Stimulated activated CD4-positive, alpha-beta T cell treated with anti-CD3 and anti-CD28 coated beads, Interleukin-1b, Interleukin-23, amount 100 ng/mL, for 4 hours (primary cell): ENCODE measurements at places on chromosomes 6 and 20.

GRCh38 chr6:82801083-82801482 lies 264.6 kb downstream of the UBE3D start:
- DNase-seq, result no peak

DNA sequence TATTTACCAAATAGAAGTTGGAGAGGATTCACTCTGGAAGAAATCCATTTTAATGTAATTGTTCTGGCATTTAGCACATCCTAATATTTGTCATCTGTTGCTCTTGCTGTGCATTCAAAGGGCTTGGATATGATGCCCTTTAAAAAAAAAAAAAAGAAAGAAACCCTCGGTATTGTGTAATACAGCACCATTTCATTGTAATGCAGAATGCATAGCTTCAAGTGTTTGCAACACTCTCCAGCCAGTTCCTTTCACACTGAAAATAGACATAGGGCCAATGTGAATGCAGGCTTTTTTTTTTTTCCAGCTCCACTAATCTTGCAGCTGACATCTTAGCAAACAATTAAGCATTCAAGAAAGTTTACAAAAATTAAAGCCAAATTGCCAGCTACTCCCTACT lies 197.4 kb upstream of the POU3F2 start:
- no peak for DNase-seq

DNA sequence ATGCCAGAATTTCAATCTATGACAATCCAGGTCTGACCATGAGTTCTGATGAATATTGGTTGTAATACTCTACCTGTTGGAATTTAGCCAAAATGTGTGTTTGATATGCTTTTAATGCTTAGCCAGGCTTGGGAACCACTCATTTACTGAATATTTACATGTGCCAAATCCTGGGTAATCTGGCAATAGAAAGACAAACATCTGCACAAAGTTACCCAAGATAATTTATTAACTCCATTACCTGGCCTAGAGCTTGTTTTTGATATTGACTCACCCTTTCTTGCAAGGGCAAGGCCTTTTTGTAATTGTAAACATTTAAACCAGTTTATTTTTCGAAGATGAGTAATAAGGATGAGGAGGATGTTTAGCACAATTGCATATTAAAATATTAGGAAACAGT lies 13.5 kb upstream of the CD2AP start:
- DNase-seq, result no peak

DNA sequence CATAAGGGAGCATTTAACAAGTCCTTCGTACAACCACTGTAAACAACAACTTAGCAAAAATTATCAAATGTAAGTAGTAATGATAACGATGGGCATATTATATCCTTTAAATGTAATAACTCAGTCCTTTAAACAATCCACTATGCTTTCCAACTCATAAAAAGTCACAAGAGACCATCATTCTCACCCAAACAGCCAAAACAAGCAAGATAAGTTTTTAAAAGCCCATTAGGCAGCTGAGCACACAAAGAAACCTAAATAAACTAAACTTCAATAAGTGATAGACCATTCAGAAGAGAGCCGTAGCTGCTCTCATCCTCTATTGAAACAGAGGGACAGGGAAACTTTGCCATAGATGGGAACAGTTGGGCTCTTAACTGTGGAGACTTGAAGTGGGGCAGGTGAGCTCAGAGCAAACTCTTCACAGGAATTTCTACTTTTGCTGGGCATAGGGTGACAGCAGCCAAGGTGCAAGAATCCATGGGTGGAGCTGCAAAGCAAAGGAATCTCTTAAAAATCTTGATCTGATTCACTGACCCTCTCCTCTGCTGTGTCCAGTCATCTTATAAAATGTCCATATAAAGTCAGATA lies 22.5 kb downstream of the RAB22A start:
- no peak for DNase-seq

DNA sequence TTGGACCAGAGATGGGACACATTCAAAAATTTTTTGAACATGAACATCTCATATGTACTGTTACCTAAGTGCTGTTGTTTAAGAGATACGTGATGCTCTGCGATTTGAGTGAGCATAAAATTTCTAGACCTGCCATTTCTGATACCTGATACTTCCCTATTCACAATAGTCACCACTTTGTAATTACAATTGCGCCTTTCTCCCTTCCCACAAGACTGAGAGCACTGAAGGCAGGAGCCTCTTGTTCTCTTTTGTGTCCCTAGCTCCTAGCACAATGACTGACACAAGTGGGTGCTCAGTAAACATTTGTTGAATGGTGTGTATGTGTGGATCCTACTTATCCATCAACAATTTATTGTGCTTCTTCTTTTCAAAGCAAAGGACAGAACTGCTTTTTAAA lies 92.8 kb upstream of the TMEM30A start:
- DNase-seq, result no peak

DNA sequence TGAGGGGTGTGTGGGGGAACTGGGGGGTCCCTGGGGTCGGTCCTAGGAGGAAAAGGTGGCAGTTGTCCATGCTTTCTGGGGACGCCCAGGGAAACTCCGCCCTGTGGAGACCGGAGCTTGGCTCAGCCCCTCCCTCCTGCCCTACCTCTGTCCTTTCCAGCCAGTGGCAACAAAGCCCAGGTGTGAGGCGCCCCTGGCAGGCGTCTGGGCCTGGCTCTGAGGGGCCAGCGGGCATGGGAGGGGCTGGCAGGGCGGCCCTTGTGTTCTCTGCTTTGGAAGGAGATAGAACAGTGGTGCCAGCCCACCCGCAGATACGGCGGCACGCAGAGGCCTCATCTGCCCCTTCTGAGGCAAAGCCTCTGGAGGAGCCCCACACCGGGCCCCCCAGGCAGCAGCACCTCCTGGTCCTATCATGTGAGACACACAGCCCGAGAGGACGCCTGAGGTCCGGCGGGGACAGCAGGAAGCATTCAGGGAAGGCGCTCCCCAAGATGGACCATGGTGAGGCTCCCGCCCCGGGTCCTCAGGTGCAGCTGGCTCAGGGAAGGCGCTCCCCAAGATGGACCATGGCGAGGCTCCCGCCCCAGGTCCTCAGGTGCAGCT lies 47.9 kb downstream of the YTHDF1 start:
- no peak for DNase-seq

GRCh38 chr20:41956338-41957074 lies 338.3 kb upstream of the CHD6 start:
- DNase-seq, result no peak

- no peak for DNase-seq
Observed at GRCh38 chr6:167847936-167848335, 21.2 kb downstream of the AFDN start.

DNA sequence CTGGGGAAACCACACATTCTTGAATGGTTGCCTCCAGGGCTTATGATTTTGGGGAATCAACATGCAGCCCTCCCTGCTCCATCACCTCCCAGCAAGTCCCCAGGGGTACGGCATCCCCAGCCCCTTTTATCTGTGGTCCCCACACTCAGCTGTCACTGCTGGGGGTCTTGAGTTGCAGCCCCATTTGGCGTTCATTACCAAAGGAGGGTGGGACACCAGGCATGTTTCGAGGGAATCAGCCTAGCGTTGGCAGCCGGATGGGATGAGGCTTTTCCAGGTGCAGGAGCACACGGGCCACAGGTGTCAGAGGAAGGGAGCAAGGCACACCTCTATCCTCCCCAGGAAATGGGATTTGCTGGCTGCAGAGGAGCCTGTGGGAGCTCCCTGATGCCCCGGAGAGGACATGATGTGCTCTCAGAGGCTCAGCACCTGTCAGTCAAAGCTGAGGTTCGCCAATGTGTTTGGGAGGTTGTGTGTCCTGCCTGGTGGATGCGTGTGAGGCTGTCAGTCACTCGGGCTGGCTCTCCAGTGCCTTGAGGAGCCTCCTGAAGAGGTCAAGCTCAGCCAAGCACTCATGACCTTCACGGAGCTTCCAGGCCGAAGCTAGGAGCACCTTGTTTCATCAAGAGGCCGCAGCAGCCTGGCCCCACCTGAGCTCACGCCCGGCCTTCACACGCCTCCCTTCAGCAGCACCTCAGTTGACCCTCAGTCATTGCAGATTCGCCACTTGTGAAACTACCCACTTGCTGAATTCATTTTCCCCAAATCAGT lies 95.0 kb downstream of the ERMARD start:
- DNase-seq, result no peak

DNA sequence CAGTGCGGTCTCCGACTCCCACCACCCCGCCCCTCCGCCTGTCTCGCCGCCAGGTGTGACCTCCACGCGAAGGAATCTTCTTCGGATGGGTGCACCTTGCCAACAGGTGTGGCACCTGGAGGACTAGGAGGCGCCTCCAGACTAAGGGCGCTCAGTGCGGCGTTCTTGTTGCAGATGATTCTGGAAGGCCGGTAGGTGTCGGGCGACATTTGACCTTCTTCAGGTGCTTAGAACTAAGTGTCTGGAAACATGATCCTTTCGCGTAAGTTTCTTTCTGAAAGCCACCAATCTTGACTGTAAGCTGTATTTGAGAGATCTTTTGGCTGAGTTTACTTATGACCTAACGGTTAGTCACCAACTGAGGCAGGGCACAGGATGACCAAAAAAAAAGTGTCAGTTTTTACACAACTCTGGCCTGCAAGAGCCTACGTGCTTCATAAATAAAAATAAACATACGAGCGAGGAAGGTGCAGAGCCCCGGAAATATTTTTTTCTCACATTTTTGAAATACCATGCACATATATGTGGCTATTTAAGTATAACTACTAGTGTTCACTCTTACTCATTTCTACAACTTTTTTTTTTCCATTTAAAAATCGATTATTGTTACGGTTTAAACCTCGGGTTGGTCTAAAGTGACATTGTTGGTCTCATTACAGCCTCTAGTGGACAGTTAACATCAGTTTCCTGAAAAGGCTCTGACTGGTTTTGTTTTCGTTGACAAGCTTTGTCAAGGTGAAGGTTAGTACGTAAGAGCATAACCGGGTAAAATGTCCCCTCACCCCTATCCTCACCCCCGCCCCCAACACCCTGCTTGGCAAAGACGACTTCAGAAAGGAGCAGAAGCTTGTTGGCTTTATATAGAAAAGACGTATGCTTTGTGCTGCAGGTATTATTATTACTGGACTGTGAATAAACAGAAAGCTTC lies 1.6 kb upstream of the ATXN1 start:
- peak; percentile 26 for DNase-seq

GRCh38 chr6:708237-708598 lies 15.3 kb upstream of the EXOC2 start:
- no peak for DNase-seq

- DNase-seq, result no peak
Observed at GRCh38 chr20:57911512-57912226, 201.9 kb upstream of the PMEPA1 start.

DNA sequence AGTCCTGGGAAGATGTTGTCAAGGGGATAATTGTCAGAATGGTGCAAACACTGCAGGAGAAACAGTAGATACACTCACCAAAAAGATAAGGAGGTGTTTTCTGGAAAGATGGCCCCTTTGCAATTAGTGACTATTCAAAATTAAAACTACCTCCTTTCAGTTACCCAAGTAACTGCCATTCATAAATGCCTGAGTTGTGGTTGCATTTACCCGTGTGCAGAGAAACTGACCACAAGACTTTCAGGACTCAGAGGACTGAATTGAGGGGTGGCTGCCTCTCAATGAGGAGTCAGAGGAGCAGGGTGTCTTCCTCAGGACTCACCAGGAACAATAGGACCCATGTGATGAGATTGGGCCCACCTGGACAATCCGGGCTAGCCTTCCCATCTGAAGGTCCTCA lies 39.0 kb downstream of the GCM1 start:
- DNase-seq, result no peak

DNA sequence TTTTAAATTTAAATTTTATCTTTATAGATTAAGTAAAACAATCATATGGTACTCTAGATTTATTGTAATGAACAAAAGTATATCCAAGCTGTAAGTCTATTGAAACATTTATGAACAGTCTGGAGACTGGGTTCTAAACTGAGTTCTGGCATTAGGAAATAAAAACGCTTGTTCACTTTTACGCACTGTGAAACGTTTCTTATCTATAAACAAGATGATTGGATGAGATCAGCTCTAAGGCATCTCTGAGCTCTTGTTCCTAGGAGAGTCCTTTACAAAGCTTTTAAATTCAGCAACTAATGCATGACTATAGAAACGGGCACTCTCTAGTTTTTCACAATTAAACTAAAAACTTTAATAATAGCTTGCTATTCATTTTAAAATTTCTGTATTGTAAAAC lies 6.8 kb downstream of the HUS1B start:
- no peak for DNase-seq

DNA sequence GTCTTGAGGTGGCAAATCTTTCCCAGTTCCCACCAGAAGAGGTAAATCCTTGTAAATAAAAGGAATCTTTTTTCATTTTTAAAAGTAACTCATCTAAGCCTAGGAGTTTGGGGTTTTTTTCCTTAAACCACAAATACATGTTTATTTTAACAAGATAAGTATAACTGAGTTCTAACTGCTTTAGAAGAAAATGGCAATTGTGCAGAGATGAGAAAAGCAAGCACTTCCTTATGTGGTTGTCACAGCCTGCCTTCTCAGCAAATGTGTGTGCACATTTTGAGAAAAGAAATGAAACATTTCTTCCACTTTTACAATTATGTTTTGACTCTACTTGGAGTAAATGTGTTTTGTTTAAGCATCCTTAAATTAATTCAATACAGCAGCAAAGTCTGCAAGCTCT lies 17.7 kb downstream of the HCK start:
- no peak for DNase-seq

DNA sequence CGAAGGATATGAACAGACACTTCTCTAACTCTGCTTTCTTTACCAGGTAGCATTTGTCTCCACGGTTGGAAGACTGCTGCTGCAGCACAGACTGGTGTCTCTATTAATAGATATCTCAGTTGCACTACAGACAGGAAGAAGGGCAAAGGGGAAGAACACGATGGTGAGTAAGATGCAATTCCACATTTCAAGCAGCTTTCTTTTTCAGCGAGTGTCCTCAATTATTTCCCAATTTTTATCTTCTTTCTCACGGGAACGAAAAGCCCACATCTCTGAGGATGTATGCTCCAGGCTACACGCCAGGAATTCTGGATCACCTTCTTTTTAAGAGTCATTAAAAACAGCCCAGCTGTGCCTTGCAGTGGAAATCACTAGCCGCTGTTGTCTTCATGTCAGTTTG lies 311.6 kb upstream of the ECI2 start:
- no peak for DNase-seq

DNA sequence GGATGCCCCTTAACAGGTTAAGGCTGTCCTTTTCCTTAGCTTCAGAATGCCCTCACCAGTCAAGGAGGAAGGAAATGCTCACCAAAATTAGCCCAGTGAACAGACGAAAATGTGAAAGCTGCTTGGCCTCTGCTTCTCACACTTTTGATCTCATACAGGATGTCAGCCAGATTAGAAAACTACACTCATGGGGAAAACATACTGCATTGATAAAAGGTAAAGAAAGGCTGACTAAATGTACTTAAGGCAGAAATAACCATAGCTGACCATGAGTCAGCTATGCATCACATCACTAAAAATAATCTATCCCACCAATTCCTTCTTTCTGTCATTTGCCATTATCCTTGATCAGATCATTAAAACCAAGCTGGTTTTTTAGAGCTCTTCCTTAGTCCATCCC lies 198.4 kb upstream of the TENT5A start:
- DNase-seq, result no peak

DNA sequence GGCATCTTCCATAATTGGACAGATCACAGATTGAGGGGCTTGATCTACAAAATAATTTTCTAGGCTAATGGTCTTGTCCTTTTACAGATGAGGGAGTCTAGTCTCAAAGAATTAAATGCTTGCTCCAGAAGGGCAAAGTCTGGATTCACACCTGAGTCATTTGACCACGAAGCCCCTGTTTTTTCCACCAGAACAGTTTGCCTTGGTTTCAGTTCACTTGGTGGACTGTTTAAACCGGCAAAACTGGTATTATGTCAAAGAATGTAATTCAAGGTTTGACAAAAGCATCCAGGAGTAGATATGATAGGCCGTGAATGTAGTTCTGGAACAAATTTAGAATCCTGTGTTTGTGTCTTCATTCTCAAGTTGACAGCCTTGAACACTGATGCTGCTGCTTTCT lies 3.3 kb downstream of the MYO6 start:
- no peak for DNase-seq
